ENCODE measurements at places on chromosomes 4 and X.

GRCh38 chr4:163523791-163524365 lies 29.4 kb downstream of the TMA16 start:
- no peak for DNase-seq

- DNase-seq: no peak
Observed at GRCh38 chrX:10071451-10072144, 85.2 kb upstream of the CLCN4 start.

DNA sequence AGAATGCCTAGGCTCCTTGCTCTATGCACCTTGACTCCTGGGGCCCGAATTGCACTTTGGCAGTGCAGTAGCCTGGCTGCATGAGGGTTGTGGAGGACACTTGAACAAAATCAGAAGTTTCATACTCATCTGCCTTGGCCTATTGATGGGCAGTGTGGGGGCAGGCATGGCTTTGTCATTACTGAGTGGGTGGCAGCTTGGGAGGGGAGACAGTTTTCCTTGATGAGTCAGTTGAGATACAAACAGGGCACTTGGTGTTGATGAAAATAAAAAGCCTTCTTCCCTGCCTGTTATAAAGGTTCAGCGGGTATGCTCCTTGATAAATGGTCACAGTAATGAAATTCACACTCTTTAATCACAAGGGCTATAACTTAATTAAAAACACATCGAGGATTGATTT lies 126.8 kb upstream of the MAMLD1 start:
- DNase-seq: no peak

DNA sequence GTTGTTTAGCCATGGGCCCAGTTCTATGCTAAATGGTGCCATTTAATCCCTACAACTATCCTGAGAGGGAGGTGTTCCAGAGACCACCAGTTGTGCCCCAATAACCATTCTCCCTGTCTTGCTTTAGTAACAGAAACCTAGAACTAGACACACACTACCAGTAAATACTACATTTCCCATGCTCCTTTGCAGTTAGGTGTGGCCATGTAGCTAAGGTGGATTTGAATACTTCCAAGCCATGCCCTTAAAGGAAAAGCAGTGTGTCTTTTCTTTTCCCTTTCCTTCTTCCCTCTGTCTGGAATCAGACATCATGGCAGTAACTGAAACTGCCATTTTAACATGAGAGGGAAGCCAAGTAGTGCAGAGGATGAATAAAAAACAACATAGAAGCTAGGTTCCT lies 90.9 kb upstream of the TMEM33 start:
- no peak for DNase-seq

DNA sequence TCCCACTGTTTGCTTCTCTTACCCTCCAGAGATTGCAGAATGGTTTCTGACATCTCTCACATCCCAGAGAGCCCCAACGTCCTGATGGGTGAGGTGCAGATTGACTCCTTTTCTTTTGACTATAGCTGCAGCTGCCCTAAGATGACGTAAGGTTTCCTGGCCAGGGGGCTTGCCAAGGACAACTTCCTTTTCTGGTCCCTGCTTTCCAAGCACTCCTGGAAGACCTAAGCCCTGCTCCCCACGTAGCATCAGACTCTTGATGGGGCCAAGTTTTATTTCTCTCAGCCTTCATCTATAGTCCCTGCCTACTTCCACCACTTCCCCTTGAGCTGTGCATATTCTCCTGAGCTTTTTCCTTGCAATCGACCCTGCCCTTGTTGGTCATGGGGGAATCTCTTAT lies 497.7 kb downstream of the IDS start:
- no peak for DNase-seq

DNA sequence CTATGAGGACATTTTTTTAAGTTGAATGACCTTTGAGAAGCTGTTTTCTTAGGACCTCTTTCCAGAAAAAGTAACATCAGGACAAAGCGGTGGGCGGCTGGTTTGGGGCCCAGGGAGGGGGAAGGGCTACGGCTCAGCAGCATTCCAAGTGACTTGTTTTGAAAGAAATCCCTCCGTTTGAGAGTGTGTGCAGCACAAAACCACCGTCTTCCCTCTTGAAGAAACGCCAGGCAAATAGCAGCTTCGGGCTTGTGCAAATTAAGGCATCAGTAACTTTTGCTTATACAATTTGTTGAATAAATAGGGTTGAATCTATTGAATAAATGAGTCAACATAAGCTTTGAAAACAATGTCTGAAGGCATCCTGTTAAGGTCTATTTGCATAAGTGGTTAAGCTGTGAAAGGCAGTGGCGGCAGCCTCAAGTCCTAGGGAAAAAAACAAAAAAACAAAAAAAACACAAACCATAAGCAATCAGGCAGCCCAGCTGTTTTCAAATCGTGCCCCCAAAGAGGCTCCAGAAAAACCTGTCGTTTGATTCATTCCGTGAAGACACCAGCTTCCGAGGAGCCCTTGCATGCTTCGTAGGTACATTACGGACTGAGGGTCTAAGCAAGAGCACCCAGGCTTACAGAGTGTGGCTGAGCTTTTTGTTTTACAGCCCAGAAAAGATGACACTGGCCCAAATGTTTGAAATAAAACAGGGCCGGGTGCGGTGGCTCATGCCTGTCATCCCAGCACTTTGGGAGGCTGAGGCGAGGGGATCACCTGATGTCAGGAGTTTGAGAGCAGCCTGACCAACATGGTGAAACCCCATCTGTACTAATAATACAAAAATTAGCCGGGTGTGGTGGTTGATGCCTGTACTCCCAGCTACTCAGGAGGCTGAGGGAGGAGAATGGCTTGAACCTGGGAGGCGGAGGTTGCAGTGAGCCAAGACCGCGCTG lies 103.7 kb downstream of the CRLF2 start:
- no peak for DNase-seq

GRCh38 chr4:107348188-107349050 lies 312.3 kb upstream of the DKK2 start:
- DNase-seq: no peak

Measured in NCI-H1930 (cell line).